Activated CD4-positive, alpha-beta T cell treated with anti-CD3 and anti-CD28 coated beads, Interleukin-2, amount 10 ng/mL, durations not matched to agents 24 days and 14 days (primary cell): ENCODE measurements at places on chromosomes 7 and 10. TPM values are rescaled to one million over a fixed set of nuclear protein-coding genes. Genes with fewer than 3 reads are reported as not detected.

Gene PAXIP1
- 37.8 and 38.9 TPM in 2 replicates for total RNA-seq

GRCh38 chr10:81145975-81146374 is 608.3 kb downstream of the SH2D4B start:
- H3K4me3 ChIP-seq, result no peak overlapping the region
- no peaks in the 10 kb centered on the region for H3K27me3 ChIP-seq
- no peak overlapping the region for H3K27ac ChIP-seq
- no peaks in the 10 kb centered on the region for H3K4me1 ChIP-seq
- no peak for DNase-seq

- DNase-seq, result no peak
- H3K4me3 ChIP-seq, result no peak overlapping the region
- H3K4me1 ChIP-seq, result no peaks in the 10 kb centered on the region
- no peaks in the 10 kb centered on the region for H3K36me3 ChIP-seq
- H3K27me3 ChIP-seq, result no peaks in the 10 kb centered on the region
- no peak overlapping the region for H3K27ac ChIP-seq
These were observed 10.3 kb downstream of the TMEM229A start for GRCh38 chr7:124022551-124022950.

- no peaks in the 10 kb centered on the region for H3K36me3 ChIP-seq
- no peaks in the 10 kb centered on the region for H3K4me1 ChIP-seq
- H3K4me3 ChIP-seq, result no peak overlapping the region
- H3K27ac ChIP-seq, result no peak overlapping the region
These were observed 316.9 kb downstream of the INHBA start for GRCh38 chr7:41385996-41386395.

- peaks cover 65% of the 10 kb centered on the region for H3K36me3 ChIP-seq
- H3K27ac ChIP-seq, result peak overlapping the region; percentile 42
- no peak for DNase-seq
- H3K4me1 ChIP-seq, result peaks cover 28% of the 10 kb centered on the region
- no peak overlapping the region for H3K4me3 ChIP-seq
- H3K27me3 ChIP-seq, result no peaks in the 10 kb centered on the region
These were observed 72.9 kb upstream of the GRID1 start for GRCh38 chr10:86439544-86439943.

DNA sequence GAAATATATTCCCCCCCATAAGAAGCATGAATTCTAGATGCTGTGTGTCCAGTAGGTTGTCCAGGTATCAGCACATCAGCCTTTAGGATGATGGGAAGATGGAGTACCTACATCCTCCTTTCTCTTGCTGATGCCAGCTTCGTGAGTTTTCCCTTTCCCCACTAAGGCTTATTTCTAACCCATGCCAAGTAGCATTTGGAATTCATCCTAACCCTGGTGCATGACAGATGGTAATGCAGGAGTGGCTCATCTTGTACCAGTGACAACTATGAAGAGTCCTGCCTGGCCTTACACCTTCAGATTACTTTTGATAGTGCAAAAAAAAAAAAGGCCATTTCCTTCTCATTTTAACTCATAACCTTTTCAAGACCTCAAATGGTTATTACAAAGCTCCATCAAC is 58.7 kb downstream of the ARHGAP21 start:
- DNase-seq, result no peak
- no peak overlapping the region for H3K4me3 ChIP-seq
- H3K27ac ChIP-seq, result no peak overlapping the region
- H3K4me1 ChIP-seq, result peaks cover 4% of the 10 kb centered on the region
- no peaks in the 10 kb centered on the region for H3K27me3 ChIP-seq
- H3K36me3 ChIP-seq, result peaks cover 4% of the 10 kb centered on the region

DNA sequence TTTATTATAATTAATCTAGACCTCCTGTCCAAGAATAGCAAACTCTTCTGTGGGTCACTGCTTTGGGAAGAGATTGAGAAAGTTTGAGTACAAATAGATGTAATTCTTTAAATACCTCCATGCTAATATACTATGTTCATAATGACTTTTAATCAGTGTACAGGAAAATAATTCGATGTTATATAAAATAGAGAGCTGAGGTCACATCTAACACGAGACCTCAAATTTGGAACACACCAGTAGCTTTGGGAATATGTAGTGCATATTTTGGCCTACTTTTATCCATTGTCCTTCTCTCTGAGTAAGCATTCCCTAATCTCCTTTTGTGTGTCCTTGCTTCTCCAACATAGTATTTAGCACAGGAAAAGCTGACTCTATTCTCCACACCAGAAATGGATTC is 27.3 kb upstream of the CABCOCO1 start:
- H3K27ac ChIP-seq, result no peak overlapping the region
- no peaks in the 10 kb centered on the region for H3K4me1 ChIP-seq
- H3K36me3 ChIP-seq, result no peaks in the 10 kb centered on the region

DNA sequence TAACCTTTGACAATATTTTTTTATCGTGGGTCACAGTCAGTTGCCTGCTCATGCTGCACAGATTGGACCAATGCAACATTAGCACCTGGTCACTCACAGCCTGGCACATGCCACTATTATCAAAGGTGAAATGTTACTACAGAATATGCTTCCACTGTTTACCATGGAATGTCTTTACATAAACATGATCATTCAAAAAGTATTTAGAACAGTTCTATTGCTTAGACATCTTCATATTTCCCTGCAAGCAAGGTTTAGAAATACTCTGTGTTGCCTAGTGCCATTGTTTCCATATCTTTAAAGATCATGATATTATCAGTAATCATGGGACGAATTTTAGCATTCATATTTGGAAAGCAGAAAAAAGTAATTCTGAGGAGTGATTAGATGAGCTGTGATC is 179.9 kb upstream of the CHRM2 start:
- H3K27me3 ChIP-seq, result no peaks in the 10 kb centered on the region
- no peaks in the 10 kb centered on the region for H3K36me3 ChIP-seq
- H3K27ac ChIP-seq, result no peak overlapping the region
- no peaks in the 10 kb centered on the region for H3K4me1 ChIP-seq

GRCh38 chr7:17144322-17144721 is 154.1 kb upstream of the AHR start:
- peaks cover 2% of the 10 kb centered on the region for H3K27me3 ChIP-seq
- H3K27ac ChIP-seq, result peak overlapping the region; percentile 81
- peaks cover 49% of the 10 kb centered on the region for H3K4me1 ChIP-seq
- DNase-seq, result peak; percentile 87

GRCh38 chr7:148397551-148397950 is 193.0 kb upstream of the C7orf33 start:
- H3K27me3 ChIP-seq, result peaks cover 28% of the 10 kb centered on the region
- H3K4me3 ChIP-seq, result no peak overlapping the region
- H3K27ac ChIP-seq, result no peak overlapping the region
- H3K36me3 ChIP-seq, result no peaks in the 10 kb centered on the region

DNA sequence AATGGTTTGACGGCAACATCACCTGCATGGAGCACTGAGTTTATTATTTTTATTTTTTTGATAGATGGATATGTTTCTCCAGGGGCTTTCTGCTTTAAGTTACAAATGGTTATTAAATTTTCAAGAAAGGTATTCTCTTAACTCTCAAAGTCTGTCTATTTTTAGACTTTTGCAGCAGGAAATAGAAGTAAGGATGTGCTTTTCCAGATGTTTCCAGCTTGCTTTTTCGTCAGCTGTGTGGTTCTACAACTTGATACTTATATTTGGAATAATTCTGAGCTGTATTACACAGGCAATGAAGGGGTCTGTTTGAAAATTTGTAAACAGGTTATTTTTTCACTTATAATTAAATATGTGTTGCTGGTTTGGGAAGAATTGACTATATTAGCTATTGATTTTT is 69.0 kb downstream of the CACNB2 start:
- H3K36me3 ChIP-seq, result no peaks in the 10 kb centered on the region
- no peaks in the 10 kb centered on the region for H3K4me1 ChIP-seq
- no peak overlapping the region for H3K4me3 ChIP-seq
- no peaks in the 10 kb centered on the region for H3K27me3 ChIP-seq
- H3K27ac ChIP-seq, result no peak overlapping the region
